ENCODE measurements at places on chromosomes 12 and 14. TPM values are rescaled to one million over a fixed set of nuclear protein-coding genes. Genes with fewer than 3 reads are reported as not detected.

Gene RFX4
- polyA plus RNA-seq: not detected

Gene TAS2R42
- polyA plus RNA-seq: not detected

Gene ASCL1
- polyA plus RNA-seq: 0.14 TPM

Gene COA8
- polyA plus RNA-seq: 40.9 TPM

Gene MYF6
- polyA plus RNA-seq: 0.06 TPM

Gene STAB2
- 1.2 TPM for polyA plus RNA-seq

Gene NOVA1
- 24.6 TPM for polyA plus RNA-seq

Gene TSPAN11
- 6.0 TPM for polyA plus RNA-seq

All from left renal cortex interstitium (tissue), 4 donors.